ENCODE measurements at places on chromosomes 1 and 21.

DNA sequence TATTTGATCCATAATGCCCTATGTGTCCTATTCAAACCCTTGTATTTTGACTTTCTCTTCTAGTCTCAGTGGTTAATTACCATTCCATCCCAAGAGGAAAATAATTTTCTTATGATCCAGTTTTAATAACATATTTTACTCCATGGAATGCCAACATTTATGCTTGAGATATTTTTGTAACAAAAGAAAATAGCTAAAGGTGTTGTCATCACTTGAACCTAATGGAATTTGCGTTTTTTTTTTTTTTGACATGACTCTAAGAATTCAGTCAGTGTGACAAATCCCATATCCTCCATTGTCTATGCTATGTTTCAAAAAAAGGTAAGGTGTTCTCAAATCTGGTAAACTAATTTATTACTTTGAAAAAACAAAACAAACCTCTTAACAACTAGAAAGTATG lies 324.1 kb upstream of the ADAMTS5 start:
- no peak for DNase-seq

- peak; percentile 78 for DNase-seq
Measured at GRCh38 chr1:58779801-58780382, 4.0 kb downstream of the JUN start.

GRCh38 chr1:53971718-53972117 lies 25.6 kb downstream of the LRRC42 start:
- no peak for DNase-seq

DNA sequence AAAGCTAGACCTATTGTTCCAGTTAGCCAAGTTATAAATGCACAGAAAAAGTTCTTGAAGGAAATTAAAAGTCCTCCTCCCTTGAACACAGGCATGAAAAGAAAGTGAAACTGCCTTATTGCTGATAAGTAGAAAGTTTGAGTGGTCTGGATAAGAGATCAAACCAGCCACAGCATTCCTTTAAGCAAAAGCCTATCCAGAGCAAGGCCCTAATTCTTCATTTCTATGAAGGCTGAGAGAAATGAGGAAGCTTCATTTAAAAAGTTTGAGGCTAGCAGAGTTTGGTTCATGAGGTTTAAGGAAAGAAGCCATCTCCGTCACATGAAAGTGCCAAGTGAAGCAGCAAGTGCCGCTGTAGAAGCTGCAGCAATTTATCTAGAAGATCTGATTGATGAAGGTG lies 2.7 kb upstream of the SSX2IP start:
- no peak for DNase-seq

GRCh38 chr1:27118440-27118689 lies 36.6 kb downstream of the SLC9A1 start:
- DNase-seq = no peak

GRCh38 chr1:211518330-211519289 lies 26.6 kb upstream of the RD3 start:
- DNase-seq = no peak

GRCh38 chr1:3678361-3679097 lies 26.2 kb downstream of the TP73 start:
- DNase-seq = no peak

DNA sequence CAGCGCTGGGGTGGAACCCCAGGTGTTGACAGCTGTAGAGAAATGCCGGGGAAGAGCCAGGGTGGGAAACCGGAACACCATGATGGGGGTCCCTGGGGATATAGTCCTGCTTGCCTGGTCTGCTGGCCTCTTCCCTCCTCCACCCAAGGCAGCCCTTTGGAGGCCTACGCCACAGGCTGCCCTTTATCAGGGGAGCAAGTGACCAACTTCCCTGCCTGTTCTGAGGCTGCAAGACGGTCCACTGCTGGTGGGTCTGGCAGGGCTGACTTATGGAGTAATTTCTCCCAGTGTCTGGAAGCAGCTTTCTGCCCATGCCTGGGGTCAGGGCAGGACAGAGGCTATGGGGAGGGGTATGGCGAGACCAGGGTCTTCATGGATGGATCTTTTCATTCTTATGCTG lies 50.8 kb upstream of the EDN2 start:
- no peak for DNase-seq

Data from CD4-positive, alpha-beta T cell treated with Interferon alpha-2 for 1 hour (primary cell).